ENCODE measurements at places on chromosomes 12 and 14. TPM values are rescaled to one million over a fixed set of nuclear protein-coding genes. Genes with fewer than 3 reads are reported as not detected.

Gene MUCL1
- not detected for total RNA-seq

GRCh38 chr14:59428581-59429012, 36.6 kb downstream of the GPR135 start:
- no peaks in the 10 kb centered on the region for H3K27me3 ChIP-seq
- H3K27ac ChIP-seq, result peak overlapping the region; percentile 74
- no peak for DNase-seq
- H3K4me1 ChIP-seq, result peaks cover 23% of the 10 kb centered on the region

DNA sequence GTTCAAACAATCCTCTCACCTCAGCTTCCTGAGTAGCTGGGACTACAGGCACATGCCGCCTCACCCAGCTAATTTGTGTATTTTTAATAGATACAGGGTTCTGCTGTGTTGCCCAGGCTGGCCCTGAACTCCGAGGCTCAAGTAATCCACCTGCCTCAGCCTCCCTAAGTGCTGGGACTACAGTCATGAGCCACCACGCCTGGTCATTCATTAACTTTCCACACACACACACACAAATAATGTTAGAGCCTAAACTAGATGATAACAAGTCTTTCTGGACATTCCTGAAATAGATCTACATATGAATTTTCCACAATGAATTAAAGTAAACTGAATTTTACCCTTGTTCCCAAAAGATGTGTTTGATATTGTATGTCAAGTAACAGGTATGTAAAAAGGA, 776.0 kb downstream of the GALC start:
- H3K36me3 ChIP-seq, result no peaks in the 10 kb centered on the region
- H3K4me3 ChIP-seq, result no peak overlapping the region
- H3K27ac ChIP-seq, result no peak overlapping the region

DNA sequence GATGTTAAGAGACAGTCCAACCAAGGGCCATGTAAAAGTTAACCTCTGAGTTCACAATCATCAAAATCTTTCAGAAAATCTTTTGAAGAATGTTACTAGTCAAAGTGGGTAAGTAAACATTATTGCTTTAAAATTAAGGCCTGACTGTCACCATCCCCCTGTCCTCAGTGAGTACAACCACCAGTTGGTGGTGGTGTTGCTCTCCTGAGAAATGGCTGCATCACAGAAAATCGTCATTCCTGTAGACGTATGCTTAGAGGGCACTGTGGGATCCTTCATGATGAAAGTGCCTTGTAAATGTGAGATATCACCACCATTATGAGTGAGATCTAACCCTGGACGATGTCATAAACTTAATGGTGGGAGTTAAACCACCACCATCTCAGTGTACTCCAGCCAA, 451.2 kb downstream of the RPS29 start:
- H3K27me3 ChIP-seq, result no peaks in the 10 kb centered on the region
- DNase-seq, result no peak
- H3K4me1 ChIP-seq, result no peaks in the 10 kb centered on the region
- no peak overlapping the region for H3K4me3 ChIP-seq
- H3K27ac ChIP-seq, result no peak overlapping the region

DNA sequence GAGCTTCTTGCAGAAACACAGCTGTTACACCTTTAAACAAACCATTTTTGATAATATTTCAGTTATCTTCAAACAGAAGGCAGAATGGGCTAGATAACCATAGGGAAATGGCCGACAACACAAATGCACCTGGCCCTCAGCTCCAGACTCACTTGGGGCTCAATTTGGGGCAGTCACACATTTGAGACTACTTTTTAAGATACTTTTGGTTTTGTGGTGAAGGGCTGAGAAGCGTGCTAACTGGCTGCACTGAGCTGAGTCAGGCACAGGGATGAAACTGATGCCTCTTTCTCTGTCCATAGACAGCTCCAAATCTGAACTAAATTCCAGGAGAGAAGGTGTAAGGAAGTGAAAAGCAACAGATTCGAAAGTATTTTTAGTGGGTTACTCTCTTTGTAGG, 18.5 kb upstream of the GRIP1 start:
- H3K4me3 ChIP-seq, result no peak overlapping the region
- no peak overlapping the region for H3K27ac ChIP-seq
- no peaks in the 10 kb centered on the region for H3K36me3 ChIP-seq

GRCh38 chr14:92401561-92401960, 78.6 kb downstream of the SLC24A4 start:
- peaks cover 10% of the 10 kb centered on the region for H3K4me1 ChIP-seq
- H3K27ac ChIP-seq, result no peak overlapping the region
- H3K4me3 ChIP-seq, result no peak overlapping the region
- no peaks in the 10 kb centered on the region for H3K27me3 ChIP-seq

GRCh38 chr12:121365416-121366062, 13.3 kb upstream of the ANAPC5 start:
- no peak overlapping the region for H3K4me3 ChIP-seq
- H3K27ac ChIP-seq, result no peak overlapping the region
- no peak for DNase-seq
- H3K4me1 ChIP-seq, result no peaks in the 10 kb centered on the region
- H3K36me3 ChIP-seq, result no peaks in the 10 kb centered on the region

Gene CD4
- 4.1 TPM for total RNA-seq

- H3K4me1 ChIP-seq, result no peaks in the 10 kb centered on the region
- DNase-seq, result no peak
- H3K4me3 ChIP-seq, result no peak overlapping the region
- H3K27ac ChIP-seq, result no peak overlapping the region
- no peaks in the 10 kb centered on the region for H3K27me3 ChIP-seq
These were observed 36.0 kb downstream of the PUS7L start for GRCh38 chr12:43722621-43723020.

Gene CD27
- total RNA-seq, result 3.4 TPM

Gene RASAL1
- not detected for total RNA-seq

- no peaks in the 10 kb centered on the region for H3K27me3 ChIP-seq
- H3K4me1 ChIP-seq, result peaks cover 18% of the 10 kb centered on the region
- H3K4me3 ChIP-seq, result no peak overlapping the region
- H3K27ac ChIP-seq, result no peak overlapping the region
- no peak for DNase-seq
These were observed 302.1 kb downstream of the MED13L start for GRCh38 chr12:115975411-115975810.

DNA sequence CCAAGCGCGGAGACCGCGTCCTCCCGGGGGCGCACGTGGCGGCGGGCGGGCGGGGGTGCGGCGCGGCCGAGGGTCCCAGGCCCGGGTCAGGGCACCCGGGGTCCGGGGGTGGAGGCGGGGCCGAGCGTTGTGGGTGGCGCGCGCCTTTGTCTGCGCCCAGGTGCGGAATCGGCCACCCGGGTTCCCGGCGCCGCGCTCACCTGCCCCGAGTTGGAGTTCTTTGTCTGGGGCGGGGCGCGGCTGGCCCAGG, 50.1 kb downstream of the LRCOL1 start:
- no peak overlapping the region for H3K27ac ChIP-seq
- peak overlapping the region; percentile 59 for H3K4me3 ChIP-seq
- peaks cover 6% of the 10 kb centered on the region for H3K4me1 ChIP-seq
- H3K27me3 ChIP-seq, result peaks cover 36% of the 10 kb centered on the region
- H3K36me3 ChIP-seq, result no peaks in the 10 kb centered on the region

Gene C12orf57
- 142 TPM for total RNA-seq

GRCh38 chr12:3463921-3464320, 27.1 kb upstream of the PRMT8 start:
- H3K27me3 ChIP-seq, result no peaks in the 10 kb centered on the region
- H3K4me1 ChIP-seq, result no peaks in the 10 kb centered on the region
- DNase-seq, result no peak
- H3K36me3 ChIP-seq, result no peaks in the 10 kb centered on the region

Gene TMEM132C
- 0.81 TPM for total RNA-seq

Gene RAB15
- 34.6 TPM for total RNA-seq

DNA sequence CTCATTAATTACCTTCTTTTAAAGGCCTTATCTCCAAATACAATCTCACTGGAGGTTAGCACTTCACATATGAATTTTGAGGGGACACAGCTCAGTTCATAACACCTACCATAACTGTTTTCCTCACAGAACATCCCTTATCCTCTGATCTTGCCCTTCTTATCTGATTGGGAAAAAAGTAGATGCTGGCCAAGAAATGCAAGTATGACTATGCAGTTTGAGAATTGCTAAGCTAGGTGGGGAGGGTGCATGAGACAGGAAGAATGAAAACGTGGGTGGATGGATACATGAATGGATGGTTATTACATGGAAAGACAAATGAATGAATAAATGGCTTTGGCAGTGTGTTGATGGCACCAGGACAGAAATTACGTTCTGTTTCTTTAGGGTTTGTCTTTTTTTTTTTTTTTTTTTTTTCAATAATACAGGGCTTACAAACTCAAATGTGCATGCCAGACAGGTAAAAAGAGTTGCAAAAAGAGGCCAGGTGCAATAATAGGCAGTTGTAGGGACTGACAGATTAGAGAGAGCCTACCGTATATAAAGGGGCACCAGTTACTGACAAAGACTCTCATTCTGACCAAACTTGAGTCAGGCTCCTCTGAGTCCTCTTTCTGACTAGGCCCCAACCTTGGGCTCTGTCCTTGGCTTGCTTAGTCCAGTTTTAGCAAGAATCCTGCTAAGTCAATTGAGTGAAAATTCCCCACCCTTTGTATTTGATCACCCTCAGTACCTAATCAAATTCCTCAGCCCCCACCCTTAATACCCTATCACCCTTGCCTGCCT, 304.9 kb downstream of the ZFP36L1 start:
- no peak overlapping the region for H3K27ac ChIP-seq
- H3K27me3 ChIP-seq, result no peaks in the 10 kb centered on the region
- no peaks in the 10 kb centered on the region for H3K36me3 ChIP-seq
- no peak for DNase-seq
- H3K4me1 ChIP-seq, result no peaks in the 10 kb centered on the region

- DNase-seq, result no peak
- peaks cover 39% of the 10 kb centered on the region for H3K36me3 ChIP-seq
- H3K4me3 ChIP-seq, result no peak overlapping the region
These were observed 32.6 kb downstream of the JDP2 start for GRCh38 chr14:75460394-75460793.

DNA sequence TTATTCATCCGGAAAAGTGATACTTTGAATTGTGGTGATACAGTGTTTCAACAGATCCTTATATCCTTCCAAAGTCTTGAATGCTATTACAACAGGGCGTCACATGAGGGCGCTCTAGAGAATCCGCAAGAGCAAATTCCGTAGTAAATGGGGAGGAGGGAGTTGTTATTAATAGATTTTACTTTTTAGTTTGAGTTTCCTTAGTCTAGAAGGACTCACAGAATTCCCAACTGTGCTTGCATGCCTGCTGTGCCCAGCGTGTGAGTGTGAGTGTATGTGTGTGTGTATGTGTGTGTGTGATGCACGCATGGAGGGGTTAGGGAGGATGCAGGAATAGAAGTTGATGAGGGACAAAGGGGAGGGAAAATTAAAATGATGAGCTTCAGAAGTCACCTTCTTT, 375.3 kb downstream of the C12orf75 start:
- peak; percentile 74 for DNase-seq
- H3K4me3 ChIP-seq, result no peak overlapping the region

Gene MORN3
- not detected for total RNA-seq

DNA sequence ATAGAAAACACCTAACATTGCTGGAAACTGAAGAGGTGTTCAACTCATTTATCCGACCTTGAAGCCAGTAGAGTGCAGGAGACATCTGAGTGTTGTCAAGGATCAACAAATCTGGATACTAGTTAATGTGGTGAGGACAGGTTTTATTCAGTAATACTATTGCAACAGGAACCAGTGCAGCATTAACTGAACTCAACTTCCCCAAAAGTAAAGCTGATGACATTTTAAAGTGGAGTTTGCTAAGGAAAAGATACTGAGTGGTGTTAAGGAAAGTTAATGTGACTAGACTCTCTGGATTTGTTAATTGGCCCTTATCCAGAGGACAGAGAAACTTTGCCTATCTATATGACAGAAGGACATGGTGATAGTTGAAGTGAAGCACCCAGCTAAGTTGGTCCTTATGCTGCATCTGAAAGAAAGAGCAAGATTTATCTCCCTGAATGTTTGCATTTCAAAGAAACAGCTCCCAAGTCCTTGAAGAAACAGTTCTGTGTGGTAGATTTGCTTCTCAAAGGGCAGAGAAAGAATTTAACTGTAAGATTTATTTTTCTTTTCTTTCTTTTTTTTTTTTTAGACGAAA, 1.2 kb upstream of the CLEC7A start:
- no peaks in the 10 kb centered on the region for H3K4me1 ChIP-seq
- DNase-seq, result no peak
- H3K27ac ChIP-seq, result peak overlapping the region; percentile 93
- no peak overlapping the region for H3K4me3 ChIP-seq
- no peaks in the 10 kb centered on the region for H3K27me3 ChIP-seq
- no peaks in the 10 kb centered on the region for H3K36me3 ChIP-seq

DNA sequence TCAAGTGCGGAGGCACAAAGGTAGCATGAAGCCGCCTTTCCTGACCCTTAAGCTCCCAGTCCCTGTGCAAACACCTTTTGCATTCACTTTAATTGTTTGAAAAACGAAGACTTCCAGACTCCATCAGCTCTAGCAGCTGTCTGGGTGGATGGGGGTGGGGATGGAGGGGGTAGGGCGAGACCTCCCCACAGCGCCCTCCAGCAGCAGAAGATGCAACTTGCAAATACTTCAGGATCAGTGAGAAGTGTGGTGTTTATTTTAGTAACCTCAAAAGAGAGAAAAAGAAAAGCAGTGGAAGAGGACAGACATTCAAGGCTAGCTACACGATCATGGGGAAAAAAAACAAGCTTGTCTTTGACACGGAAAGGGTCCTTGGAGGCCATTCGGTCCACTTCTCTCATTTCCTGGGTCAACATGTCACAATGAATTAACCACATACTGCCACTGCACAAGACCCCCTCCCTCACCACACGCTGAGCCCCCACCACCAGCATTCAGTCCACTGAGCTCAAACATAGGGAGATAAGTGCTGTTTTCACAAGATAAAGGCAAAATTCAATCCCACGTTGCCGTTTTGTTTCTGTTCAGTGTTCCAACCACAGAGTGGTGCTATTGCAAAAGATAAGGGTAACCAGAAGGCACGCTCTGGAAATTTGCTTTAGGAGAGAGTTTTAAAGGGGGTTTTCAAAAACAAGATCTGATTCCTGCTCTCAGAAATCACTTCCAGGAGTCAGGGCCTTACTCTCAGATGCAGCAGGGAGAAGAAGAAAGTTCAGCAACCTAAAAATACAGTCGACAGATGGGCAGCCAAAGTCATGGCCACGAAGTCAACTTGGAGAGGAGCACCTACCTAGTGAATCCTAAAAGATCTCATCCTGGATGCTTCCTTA, 3.3 kb upstream of the NTF3 start:
- H3K36me3 ChIP-seq, result no peaks in the 10 kb centered on the region
- DNase-seq, result peak; percentile 25

Gene APOF
- not detected for total RNA-seq

Gene ACRBP
- total RNA-seq, result 2.5 TPM

Gene ANO4
- 0.37 TPM for total RNA-seq

Gene OAS2
- total RNA-seq, result 5.3 TPM

DNA sequence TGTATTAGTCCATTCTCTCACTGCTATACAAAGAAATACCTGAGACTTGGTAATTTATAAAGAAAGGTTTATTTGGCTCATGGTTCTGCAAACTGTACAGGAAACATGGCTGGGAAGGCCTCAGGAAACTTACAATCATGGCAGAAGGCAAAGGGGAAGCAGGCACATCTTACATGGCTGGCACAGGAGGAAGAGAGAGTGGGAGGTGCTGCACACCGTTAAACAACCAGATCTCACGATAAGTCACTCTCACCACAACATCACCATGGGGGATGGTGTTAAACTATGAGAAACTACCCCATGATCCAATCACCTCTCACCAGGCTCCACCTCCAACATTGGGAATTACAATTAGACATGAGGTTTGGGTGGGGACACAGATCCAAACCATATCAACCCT, 191.8 kb upstream of the PLXNC1 start:
- no peaks in the 10 kb centered on the region for H3K27me3 ChIP-seq
- H3K27ac ChIP-seq, result no peak overlapping the region
- H3K36me3 ChIP-seq, result no peaks in the 10 kb centered on the region
- peaks cover 6% of the 10 kb centered on the region for H3K4me1 ChIP-seq
- no peak for DNase-seq
- no peak overlapping the region for H3K4me3 ChIP-seq

All from heart right ventricle (tissue), 16 donors.